ENCODE measurements at places on chromosomes 5 and 9. TPM values are rescaled to one million over a fixed set of nuclear protein-coding genes. Genes with fewer than 3 reads are reported as not detected.

IL31RA gene
- 0.92 TPM for total RNA-seq

TMEFF1 gene
- total RNA-seq = not detected

DMRT3 gene
- not detected for total RNA-seq

MATR3 gene
- total RNA-seq = 243 TPM

HARS2 gene
- total RNA-seq = 29.6 TPM

ADAMTS12 gene
- total RNA-seq = not detected

PTPN3 gene
- total RNA-seq = 3.6 TPM

DIPK1B gene
- 1.5 TPM for total RNA-seq

ARHGEF28 gene
- not detected for total RNA-seq

CAMK4 gene
- total RNA-seq = 47.7 TPM

PCDHA4 gene
- not detected for total RNA-seq

C9orf43 gene
- total RNA-seq = 0.52 TPM

PCDHGA3 gene
- total RNA-seq = 0.19 TPM

SLC35D2 gene
- 5.2 TPM for total RNA-seq

C5 gene
- total RNA-seq = 1.5 TPM

ZNF354C gene
- total RNA-seq = 4.0 TPM

PCDHB5 gene
- not detected for total RNA-seq

TUSC1 gene
- total RNA-seq = 0.42 TPM

Data from activated CD4-positive, alpha-beta T cell treated with anti-CD3 and anti-CD28 coated beads, Interleukin-2, amount 10 ng/mL, durations not matched to agents 24 days and 14 days (primary cell).